ENCODE measurements at places on chromosomes 2 and 18.
A peak's percentile ranks its signal among the peaks of the same experiment; 100 is the strongest.

- DNase-seq: no peak
Measured at GRCh38 chr2:162965191-162965590, 126.6 kb upstream of the KCNH7 start.

- DNase-seq: no peak
Measured at GRCh38 chr18:42564761-42565160, 550.7 kb downstream of the RIT2 start.

DNA sequence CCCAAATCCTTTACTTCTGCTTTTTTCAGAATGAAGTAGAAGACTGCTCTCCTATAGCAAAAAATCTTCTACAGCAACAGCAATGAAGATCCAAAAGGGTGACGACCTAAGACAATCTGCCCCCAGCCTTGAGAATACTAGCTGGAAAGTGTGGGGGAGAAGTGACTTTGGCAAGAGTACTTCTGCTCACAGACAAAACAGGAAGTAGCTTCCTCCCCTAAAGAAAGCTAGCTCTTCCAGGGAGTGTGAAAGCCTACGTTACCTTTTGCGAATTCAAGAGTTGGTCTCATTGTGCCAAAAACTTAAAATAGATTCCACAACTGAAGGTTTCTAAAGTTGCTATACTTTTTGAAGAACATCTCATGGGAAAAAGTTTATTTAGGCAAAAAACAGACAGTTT lies 1069.2 kb upstream of the CHAC2 start:
- DNase-seq: no peak

DNA sequence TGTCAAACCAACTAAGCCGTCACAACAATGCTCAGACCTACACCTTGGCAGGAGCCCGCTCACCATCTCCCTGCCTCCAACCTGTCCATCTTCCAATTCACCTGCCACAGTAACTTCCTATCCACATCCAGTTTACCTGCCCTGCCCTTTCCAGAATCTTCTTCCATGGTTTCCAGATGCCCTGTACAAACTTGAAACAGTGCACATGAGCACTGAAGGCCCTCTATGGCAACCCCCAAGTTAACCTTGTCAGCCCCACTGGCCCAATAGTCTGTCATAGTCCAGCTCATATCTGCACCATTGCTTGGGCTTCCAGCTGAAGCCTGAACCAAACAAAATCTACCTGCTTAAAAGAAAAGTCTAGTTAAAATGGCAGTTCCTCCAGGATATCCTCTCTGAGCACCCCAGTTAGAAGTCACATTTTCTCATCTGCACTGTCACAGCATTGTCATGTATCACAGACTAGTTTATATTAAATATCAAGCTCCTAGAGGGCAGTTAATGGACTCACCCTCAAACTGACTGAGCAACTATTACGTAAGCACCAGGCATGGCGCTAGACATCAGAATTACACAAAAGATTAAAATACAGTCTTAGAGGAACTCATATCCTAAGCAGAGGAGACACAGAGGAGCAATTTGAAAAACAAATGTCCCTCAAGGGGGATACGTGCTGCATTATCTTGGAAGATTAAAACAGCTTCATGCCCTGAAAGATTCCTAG lies 11.6 kb downstream of the NFE2L2 start:
- peak; percentile 22 for DNase-seq

- DNase-seq: peak; percentile 11
Measured at GRCh38 chr2:122636097-122636496, 880.6 kb downstream of the TSN start.

- no peak for DNase-seq
Measured at GRCh38 chr2:42545841-42546390, 22.5 kb upstream of the MTA3 start.

- peak; percentile 63 for DNase-seq
Measured at GRCh38 chr2:55431982-55432627, 12.4 kb upstream of the CCDC88A start.

GRCh38 chr2:2187196-2187595 lies 143.9 kb downstream of the MYT1L start:
- DNase-seq: no peak

- DNase-seq: no peak
Measured at GRCh38 chr2:225120186-225120585, 77.9 kb upstream of the DOCK10 start.

DNA sequence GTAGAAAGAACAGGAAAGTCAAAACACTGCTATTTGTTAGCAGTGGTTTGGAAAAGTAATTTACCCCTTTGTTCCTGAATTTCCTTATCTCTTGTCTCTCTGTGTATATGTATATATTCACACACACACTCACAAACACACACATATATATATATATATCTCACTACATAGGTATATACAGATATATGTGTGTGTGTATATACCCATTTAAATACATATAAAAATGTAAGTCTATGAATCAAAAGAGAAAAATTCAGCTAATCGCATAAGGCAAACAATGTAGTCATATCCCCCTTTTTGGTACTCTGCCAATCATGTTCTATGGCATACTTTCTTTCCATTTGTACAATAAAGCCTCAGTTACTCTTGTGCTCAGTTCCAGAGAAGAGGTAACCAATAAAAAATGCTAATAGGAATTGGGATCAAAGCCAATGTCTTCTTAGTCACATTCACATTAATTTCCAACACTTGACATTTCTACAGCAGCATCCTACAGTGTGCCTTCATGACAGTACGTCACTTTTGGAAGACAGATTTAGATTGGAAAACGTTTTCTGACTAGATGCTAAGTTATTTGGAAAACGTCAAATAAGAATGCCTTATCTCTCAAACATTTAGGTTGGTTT lies 94.6 kb downstream of the MC4R start:
- DNase-seq: no peak

- no peak for DNase-seq
Measured at GRCh38 chr2:108226564-108226963, 13.2 kb upstream of the SULT1C3 start.
